Activated effector memory CD4-positive, alpha-beta T cell treated with Interleukin-2 at 50 U/mL for 16 hours (primary cell): ENCODE measurements at places on chromosomes 12 and 14.

DNA sequence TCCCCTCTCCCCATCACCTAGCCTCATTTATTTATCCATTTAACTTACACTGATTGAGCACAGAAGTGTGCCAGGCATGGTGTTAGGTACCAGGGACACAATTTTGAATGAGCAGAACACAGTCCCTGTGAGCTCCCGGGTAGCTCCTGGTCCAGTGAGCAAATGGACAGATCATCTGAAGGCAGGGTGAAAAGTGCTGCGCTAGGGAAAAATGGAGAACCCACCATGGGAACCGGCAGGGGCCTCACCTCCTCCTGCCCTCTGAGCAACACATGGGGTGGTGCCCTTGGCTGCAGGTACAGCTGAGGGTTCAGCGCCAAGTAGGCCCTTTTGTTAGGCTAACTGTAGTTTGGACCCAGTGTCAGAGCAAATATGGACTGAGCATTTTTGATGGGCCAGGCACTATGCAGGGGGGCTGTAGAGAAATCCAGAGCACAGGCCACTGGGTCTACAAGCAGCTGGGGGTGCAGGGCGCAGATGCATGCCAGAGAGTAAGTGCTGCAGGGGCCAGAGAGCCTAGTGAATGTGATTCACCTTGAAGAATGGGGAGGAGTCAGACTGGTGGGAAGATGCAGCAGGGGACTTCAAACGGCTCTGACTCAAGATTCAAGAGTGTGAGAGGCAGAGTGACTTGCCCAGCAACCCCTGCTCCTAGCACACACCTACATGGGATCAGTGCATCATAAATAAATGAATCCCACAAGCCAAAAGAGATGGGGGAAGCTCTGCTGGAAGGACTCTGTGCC, 28.2 kb downstream of the LTBP2 start:
- DNase-seq, result no peak

DNA sequence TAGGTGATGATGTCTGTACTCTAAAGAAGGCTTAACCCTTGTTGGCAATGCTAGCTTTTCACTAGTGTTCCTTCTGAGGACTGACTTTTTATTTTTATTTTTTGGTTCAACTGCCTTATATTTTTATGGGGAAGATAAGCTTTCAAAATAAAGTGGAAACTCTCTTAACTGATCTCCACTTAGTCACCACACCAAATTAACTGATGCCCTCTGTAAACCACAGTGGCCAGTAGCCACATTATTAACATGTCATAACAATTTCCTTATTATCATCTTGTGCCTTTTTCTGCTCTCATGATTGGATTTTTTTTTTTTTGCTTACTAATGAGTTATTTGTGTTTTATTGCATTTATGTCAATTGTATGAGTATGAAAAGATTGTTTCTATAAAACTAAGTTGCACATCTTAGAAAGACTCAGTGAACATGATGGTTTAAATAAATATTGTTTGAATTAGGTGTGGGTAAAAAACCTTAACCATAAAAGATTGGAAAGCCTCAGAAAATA, 56.9 kb downstream of the SCFD1 start:
- DNase-seq, result no peak

GRCh38 chr12:99157946-99158345, 489.6 kb upstream of the GARIN6 start:
- no peak for DNase-seq

GRCh38 chr14:52355016-52355431, 40.9 kb downstream of the PTGER2 start:
- no peak for DNase-seq

- DNase-seq, result no peak
Measured at GRCh38 chr14:89598548-89599186, 181.6 kb upstream of the FOXN3 start.

DNA sequence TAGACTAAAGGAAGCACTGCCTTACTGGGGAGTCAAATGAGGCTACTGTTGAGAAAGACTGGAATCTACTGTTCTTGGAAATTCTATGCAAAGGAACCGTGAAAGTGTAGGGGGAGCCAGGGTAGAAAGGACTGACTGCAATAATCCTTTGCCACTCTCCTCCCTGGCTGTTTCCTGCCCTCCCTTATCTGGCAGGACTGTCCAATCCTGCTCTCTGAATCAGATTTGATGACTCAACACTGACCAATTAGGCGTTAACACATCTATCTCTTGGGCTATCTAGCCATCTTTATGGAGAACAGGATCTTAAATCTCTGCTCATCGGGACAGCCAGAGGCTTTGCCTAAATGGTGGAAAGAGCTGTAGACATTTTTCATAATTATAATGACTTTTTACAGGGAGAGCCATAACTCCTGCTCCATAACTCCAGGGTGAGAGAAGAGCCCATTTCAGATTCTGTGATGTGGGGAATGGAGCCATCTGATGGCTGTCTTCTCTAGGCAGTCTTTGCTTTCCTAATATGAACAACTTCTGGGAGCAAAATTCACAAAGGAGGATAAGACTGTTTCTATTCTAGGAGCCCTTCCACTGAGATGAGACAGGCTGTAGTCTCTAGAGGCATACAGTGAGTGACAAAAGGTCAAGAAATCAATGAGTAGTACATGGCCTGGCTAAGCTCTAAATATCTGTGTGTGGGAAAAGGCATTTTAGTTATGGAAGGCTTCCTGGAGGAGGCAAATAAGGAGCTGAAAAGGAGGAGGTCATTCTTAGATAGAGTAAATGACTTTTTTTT, 68.9 kb upstream of the CISTR start:
- no peak for DNase-seq

GRCh38 chr14:95482627-95483308, 33.7 kb downstream of the SYNE3 start:
- DNase-seq, result no peak

- DNase-seq, result no peak
Measured at GRCh38 chr12:1205512-1206060, 214.6 kb downstream of the ERC1 start.

DNA sequence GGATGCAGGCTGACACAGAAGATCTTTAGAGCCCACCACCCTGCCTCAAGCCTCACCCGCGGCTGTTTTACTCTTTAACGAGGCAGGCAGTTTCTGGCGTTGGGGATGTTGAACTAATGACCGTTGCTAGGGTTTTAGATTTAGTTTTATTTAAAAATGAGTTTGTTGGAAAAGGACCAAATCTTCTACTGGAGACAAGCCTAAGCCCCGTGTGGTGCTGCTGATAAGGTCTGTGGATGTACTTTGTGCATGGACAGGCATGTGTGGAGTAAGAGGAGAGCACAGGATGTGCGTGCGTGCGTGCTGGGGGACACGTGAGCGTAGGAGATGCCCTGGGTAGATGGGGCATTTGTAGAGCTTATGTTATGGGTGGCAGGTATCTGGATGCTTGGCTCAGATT, 5.7 kb downstream of the NTF3 start:
- no peak for DNase-seq

DNA sequence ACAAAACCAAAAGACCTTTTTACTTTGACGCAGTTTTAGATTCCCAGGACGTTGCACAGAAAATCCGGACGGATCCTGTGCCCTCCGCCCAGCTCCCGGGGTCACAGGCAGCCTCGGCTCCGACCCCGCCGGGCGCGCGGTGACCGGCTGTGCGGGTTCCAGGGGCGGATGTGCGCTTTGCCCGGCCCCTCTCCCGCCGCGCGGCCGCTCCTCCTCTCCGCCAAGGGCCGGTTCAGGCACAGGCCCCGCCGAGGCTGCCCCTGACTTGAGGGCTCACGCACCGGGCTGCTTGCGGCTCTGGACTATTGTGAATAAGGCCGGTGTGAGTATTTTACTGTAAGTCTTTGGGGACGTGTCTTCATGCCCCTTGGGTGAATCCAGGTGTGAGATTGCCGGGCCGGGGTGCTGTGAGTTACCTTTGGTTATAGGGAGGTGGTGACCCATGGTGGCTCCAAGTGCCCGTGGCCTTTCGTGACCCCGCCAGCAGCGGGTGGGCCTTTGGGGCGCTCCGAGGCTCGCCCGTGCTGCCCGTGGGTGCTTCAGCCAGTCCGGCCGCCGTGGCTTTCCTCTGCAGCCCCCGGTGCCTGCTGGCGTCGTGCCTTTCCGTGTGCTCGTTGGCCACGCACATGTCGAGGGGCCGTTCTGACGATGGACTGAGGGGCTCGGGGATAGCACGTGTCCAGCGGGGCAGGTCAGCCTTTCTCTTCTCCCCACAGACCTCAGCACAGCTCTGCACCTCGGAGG, 45.9 kb downstream of the NOC4L start:
- no peak for DNase-seq
